Smooth muscle cell of trachea (primary cell): ENCODE measurements at places on chromosomes 6 and 20. TPM values are rescaled to one million over a fixed set of nuclear protein-coding genes. Genes with fewer than 3 reads are reported as not detected.

The CDSN gene
- total RNA-seq, result not detected in 2 replicates

The KHDC1L gene
- not detected in 2 replicates for total RNA-seq

The C6orf15 gene
- total RNA-seq, result not detected in 2 replicates

The MAS1 gene
- total RNA-seq, result not detected in 2 replicates

The OR2J3 gene
- total RNA-seq, result not detected in 2 replicates
